ENCODE measurements at places on chromosomes 12 and 14. TPM values are rescaled to one million over a fixed set of nuclear protein-coding genes. Genes with fewer than 3 reads are reported as not detected.

The LIN7A gene
- polyA plus RNA-seq, result 3.3 TPM

The ABHD12B gene
- 1.6 TPM for polyA plus RNA-seq

The LMO3 gene
- polyA plus RNA-seq, result 2.1 TPM

The RPGRIP1 gene
- 0.53 TPM for polyA plus RNA-seq

The TEX52 gene
- polyA plus RNA-seq, result not detected

The TMEM263 gene
- polyA plus RNA-seq, result 57.7 TPM

The RD3L gene
- not detected for polyA plus RNA-seq

The SLC39A5 gene
- polyA plus RNA-seq, result not detected

The WNT1 gene
- not detected for polyA plus RNA-seq

GRCh38 chr12:93570552-93571364, 1.7 kb upstream of the SOCS2 start:
- peak; percentile 98 for DNase-seq

- no peak for DNase-seq
Measured at GRCh38 chr14:96573473-96574100, 71.4 kb downstream of the PAPOLA start.

DNA sequence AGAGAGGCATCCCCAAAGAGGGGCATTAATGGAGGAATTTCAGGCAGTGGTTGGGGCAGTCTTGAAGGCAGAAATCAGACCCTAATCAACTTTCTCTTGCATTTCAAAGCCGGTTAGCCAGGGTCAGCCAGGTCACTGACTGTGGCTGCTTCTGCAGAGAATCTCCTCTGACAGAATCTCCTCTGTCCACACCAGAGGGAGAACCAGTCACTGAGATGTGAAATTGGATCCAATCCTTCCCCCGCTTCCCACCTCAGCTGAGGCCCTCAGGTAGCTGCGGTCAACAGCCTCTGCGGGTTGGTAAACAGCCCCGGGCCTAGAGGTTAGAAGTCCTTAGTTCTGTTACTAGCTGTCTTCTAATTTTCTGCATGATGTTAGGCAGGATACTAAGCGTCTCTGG, 39.8 kb upstream of the NUAK1 start:
- DNase-seq, result no peak

- DNase-seq, result peak; percentile 7
Measured at GRCh38 chr14:71201840-71202239, 294.6 kb downstream of the PCNX1 start.

DNA sequence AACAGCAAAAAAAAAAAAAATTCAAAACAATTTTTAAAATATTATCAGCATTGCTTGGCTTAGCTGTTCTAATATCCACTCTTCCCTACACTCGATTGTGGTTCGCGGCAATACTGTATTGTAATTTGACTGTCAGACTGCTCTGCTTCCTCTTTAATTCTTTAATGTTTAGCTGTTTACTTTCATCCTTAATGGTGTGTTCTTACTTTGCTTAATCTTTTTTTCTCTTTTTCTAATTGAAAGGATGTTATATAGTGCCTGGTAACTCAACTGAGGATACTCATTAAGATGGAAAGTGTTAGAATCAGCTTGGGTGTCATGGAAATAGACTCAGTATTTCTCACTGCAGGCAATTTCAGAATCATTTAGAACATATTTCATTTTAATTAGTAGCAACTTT, 2.0 kb downstream of the ANO4 start:
- DNase-seq, result no peak

GRCh38 chr12:107225635-107226034, 132.3 kb upstream of the CRY1 start:
- DNase-seq, result no peak

GRCh38 chr12:47863467-47863866, 41.3 kb downstream of the VDR start:
- no peak for DNase-seq

- DNase-seq, result no peak
Measured at GRCh38 chr14:56199095-56199981, 81.1 kb downstream of the PELI2 start.

DNA sequence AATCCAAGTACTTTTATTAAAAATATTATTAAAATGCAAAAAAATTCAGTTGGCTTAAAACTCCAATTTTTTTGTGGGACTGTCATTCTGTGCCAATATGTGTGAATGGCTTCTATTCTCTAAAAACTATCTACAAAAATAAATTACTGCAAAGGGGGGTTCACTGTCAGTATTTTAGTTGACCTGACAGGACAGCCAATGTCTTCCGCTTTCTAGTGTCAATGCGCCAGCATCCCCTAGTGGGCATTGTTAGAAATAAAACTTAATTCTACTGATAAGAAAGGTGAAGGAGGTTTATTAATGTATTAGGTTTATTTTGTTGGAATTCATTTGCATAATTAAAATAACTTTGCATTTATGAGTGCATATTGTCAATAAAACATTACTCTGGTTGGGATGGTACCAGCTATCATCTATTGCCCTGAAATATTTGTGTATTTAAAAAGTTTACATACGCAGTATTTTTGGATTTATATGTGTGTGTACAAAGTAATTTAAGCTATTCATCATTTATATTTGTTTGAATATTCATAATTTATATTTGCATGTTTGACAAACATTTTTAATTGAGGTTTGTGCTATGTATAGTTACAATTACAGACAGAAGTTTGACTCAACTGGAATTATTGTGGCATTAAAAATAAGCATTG, 527.2 kb downstream of the FLRT2 start:
- peak; percentile 45 for DNase-seq

- no peak for DNase-seq
Measured at GRCh38 chr14:22549981-22550673, 38.9 kb downstream of the DAD1 start.

DNA sequence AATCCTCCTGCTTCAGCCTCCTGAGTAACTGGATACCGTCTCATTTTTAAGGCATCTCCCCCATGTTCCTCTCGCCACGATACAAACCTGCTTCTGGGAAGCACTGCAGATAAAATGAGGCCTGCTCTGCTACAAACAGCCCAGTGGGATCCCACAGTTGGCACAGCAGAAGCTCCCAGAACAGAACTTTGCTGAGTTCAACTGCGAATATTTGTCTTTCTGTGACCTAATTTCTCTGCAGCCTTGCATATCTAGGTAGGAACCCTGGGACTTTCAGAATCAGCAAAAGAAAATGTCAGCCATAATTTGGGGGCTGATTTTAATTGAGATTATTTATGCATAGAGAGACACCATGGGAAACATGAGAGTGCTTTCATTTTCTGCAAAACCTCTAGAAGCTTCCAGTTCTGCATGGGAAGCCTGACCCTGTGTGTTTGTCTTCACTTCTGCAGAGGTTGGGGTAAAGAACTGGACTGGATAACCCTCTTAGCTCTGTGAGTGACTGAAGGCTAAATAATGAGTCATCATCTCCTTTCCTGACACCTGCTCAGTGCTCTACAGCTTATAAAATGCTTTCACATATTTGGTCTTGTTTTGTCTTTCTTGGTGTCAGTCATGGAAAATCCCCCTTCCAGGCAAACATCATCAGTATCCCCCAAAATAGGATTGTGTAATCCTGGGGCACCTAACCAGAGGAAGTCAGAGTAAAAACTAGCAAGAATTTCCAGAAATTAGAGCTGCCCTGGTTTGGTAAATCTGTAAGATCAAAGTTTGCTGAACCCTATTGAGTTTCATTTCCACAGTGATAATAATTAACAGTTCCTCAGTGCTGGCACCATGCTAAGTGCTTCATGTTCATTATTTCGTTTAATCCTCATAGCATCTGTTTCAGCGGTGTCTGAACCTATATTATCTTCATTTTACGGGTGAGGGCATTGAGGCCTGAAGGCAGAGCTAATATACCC, 185.8 kb downstream of the SLC15A4 start:
- DNase-seq, result no peak

DNA sequence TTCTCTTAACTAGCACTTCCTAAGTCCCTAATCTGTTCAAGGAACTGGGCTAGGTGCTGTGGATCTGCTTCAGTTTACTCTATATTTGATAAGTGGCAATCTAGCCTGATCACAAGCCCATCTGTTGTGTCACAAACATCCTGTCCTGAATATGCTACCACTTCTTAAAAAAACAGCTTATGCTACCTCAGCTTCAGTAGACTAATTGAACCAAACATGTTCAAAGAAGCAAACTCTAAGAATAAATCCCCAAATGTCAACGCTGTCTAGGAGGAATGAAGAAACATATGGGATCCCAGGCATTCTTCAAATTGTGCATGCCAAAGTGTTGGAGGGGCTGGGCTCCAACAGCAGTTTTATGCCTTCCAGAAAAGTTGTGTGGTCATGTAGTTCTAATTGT, 10.4 kb upstream of the KCNH5 start:
- DNase-seq, result no peak

GRCh38 chr12:63387771-63388170, 236.8 kb upstream of the AVPR1A start:
- no peak for DNase-seq

GRCh38 chr14:80764496-80764895, 177.0 kb downstream of the CEP128 start:
- DNase-seq, result no peak

DNA sequence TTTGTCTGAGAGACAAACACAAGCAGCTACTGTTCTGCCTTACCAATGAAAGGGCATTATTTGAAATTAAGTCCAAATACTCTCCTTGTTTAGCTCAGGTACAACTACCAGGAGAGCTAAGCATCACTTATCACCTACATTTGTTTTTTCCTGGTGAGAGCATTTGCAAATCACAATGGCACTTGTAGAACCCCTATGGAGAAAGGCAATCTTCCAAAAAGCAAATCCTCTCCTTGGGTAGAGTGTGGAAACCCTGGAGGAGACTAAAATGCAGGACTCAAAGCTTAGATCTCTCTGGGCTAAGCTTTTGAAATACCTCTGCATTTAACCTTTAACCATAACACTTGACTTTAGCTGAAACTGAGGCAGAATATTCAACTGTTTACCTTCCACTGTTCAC, 20.8 kb downstream of the GTSF1 start:
- DNase-seq, result no peak

DNA sequence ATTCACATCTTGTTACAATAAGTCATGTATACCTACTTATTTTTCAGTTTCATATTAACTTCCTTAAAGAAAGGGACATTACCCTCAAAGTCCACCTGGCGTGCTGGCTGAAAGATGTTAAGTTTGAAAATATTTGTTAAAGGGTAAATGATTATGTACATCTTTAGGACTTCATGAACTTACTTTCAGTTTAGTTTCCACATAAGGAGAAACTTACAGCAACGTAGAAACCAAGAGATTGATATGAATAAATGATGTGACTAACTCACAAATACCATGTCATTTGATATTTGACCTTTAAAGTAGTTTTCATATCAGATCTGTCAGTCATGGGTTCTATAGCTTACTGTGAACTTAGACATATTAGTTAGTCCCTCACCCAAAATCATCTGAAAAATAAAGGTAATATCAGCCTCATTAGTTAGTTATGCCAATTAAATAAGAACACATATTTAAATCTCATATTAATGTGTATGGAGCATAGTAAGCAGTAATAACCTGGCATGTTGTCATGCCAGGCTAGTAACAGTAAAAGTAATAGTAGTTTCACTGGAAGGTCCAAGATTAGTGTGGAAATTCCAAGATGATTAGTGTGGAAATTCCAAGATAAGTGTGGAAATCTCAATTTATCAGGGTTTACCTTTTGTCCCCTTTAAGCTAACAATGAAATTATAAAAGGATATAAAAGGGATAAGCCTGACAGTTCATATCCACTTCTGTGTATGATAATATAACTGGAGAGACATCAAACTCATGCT, 1.9 kb upstream of the CLEC2D start:
- DNase-seq, result no peak
